Activated CD8-positive, alpha-beta memory T cell treated with anti-CD3 and anti-CD28 coated beads, Interleukin-2, amount 50 U/mL, for 4 hours (primary cell): ENCODE measurements at places on chromosomes 5 and 9.
A peak's percentile ranks its signal among the peaks of the same experiment; 100 is the strongest.

DNA sequence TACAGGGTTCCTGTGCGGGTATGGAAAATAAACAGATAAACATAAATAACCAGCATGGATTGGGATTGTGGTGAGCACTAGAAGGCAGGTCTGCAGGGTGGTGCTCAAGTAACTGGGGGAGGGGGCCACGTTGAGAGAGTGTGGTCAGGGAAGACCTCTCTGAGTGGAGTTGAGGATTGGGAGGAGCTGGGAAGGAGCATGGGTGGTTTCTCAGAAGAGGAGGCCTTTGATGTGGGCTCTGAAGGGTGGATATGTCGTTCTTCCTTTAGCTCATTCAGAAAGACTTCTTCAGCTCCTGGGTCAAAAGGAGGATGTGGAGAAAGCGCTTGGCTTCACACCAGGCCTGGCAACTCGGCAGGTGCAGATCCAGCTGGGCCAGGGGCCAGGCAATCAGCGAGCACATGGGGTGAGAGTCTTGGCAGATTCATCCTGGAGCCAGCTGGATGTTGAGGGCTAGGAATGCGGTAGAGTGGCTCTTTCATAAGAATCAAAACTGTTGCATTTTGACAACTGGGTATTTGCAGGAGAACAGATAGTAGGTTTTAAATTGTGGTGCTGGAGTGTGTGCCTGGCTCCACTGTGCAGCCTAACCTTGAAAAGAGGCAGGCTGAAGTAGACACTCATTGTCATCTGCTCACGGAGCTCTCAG is 71.7 kb downstream of the PCSK5 start:
- no peak for DNase-seq

- no peak for DNase-seq
Observed at GRCh38 chr5:483434-484140, 40.6 kb downstream of the EXOC3 start.

GRCh38 chr9:83536332-83536731 is 1.9 kb downstream of the FRMD3 start:
- DNase-seq = no peak

DNA sequence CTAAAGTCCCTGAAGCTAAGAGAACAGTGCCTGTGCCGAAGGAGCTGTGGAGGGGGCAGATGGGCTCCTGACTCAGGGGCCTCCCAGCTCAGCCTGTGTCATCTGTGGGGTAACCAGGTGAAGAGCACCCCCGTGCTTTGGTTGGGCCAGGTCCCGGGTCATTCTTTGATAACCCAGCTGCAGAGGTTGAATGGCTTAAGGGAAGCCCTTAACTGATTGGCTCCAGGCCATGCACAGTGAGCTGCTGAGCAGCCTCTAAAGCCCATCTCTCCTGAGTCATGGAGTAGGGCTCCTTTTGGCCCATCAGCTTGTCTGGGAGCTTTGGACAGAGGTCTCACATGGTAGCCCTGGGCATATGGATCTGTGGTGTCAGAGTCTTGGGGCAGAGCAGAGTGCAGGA is 28.7 kb downstream of the COL27A1 start:
- DNase-seq = no peak

GRCh38 chr5:127878174-127878750 is 175.1 kb downstream of the CCDC192 start:
- no peak for DNase-seq

DNA sequence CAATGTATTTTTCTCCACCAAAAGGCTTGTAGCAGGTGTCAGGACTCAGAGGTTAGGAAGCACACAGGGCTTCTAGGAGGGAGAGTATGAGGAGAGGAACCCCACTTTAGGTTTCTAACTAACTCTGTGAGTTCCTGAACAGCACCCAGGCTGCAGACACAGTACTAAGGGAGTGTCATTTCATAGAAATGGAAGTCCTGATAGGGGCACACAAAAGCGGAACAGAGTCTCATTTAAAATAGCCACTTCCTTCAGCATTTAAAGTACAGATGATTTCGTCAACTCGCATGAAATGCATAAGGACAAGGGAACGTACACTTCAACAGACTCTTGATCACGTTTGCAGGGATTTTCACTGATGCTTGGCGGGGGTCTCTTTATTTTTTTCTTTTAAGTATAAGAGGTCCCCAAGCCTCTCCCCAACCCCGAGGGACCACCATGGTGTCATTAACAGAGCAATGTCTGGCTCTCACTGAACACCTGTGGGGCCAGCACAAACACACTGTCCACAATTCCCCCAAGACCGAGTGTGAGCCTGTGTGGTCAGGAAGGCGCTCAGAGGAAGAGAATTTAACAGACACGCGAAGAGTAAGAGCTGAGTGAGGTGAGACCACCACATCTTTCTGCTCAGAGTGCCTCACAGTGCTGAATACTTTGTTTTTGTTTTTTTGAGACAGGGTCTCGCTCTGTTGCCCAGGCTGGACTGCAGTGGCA is 82.3 kb downstream of the SECISBP2 start:
- no peak for DNase-seq

GRCh38 chr5:66616520-66617225 is 20.5 kb downstream of the MAST4 start:
- no peak for DNase-seq

DNA sequence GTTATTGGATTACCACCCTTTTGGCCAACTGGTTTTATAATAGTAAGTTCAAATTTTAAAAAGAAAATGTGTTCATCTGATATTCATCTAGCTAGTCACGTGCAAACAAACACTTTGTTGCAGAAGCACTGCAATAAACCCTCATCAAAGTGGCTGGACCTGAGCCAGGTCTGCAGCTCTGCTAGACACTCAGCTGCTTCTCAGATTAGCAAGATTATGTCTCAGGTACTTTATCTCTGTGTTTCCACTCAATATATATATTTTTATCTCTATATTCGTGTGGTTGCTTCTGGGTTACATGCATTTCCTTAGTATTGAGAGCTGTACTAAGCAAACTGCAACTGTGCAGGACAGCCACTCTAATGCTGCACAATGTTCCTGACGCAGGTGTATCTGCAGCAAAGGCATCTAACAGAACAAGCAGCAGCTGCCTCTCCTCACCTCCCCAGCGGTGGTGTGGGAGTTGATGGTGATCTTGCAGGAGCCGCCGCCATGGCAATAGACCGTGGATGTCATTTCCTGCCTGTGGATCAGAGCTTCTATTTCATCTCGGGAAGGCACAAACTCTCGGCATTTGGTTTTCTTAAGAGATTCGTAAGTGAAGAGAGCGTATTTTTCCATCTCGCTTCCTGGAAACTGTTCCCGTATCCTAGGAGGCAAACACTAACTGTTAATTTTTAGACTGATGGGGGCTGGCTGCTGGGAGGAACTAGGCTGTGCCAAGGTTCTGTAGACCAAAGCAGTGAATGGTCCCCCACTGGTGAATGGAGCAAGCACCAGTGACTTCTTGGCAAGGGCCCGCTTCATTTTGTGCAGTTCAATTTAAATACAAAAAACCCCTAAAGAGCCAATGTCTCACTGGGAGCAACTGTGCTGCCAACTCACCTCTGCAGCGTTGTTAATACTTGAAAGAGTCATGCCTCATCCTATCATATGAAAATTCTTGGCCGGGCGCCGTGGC is 56.7 kb upstream of the RETREG1 start:
- DNase-seq = no peak

GRCh38 chr5:54187694-54188093 is 122.7 kb downstream of the ARL15 start:
- no peak for DNase-seq

- DNase-seq = no peak
Observed at GRCh38 chr5:132883261-132883834, 9.9 kb downstream of the LEAP2 start.

GRCh38 chr5:39164016-39164415 is 55.3 kb downstream of the FYB1 start:
- DNase-seq = peak; percentile 30

DNA sequence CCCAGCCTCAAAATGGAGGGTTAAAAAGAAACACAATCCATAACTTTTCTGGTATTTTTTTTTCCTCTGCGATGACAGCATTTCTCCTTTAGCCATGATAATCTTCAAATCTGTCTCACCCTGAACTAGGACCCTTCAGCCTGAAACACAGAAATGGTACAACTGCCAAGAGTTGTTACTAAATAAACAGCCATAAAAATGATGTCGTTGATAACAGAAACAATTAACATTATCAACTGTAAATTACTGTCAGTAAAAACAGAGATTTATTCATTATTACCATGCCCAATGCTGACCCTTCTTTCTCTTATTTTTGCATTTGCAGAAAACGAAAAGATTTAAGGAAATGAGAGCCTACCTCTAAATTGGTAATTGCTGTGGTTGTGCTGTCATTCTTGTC is 19.4 kb upstream of the MIER3 start:
- DNase-seq = no peak

DNA sequence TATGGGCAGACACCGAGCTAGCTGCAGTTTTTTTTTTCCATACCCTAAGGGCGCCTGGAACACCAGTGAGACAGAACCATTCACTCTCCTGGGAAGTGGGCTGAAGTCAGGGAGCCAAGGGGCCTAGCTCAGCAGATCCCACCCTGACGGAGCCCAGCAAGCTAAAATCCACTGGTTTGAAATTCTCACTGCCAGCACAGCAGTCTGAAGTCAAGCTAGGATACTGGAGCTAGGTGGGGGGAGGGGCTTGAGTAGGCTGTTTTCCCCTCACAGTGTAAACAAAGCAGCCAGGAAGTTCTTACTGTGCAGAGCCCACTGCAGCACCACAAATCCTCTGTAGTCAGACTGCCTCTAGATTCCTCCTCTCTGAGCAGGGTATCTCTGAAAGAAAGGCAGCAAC is 151.7 kb upstream of the HCN1 start:
- no peak for DNase-seq

DNA sequence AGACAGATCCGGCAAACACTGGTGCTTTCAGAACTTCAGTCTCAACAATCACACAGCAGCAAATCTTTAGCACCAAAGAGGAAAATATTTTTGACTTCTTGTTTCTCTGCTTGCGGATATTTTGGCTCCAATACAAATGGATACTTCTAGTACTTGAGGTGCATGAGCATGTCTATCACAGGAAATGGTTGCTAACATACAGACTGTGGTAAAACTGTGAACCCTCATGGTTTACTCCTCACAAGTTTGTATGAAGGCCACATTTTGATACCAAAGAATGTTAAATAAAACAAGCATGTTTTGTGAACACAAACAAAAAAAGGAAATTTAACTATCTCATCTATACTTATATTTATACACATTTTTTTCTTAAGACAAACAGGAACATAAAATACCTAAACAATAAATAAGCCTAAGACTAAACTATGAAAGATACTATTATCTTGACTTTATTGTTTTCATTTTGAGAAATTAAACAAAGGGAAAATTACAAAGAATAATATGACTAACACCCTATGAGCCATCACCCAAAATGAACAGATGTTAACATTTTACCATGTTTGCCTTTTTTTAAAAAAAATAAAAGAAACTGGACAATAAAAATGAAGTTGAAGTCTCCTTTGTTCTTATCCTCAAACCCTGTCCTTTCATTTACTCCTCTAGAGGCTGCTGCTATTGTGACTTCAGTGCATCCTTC is 135.0 kb upstream of the LHFPL2 start:
- DNase-seq = no peak

DNA sequence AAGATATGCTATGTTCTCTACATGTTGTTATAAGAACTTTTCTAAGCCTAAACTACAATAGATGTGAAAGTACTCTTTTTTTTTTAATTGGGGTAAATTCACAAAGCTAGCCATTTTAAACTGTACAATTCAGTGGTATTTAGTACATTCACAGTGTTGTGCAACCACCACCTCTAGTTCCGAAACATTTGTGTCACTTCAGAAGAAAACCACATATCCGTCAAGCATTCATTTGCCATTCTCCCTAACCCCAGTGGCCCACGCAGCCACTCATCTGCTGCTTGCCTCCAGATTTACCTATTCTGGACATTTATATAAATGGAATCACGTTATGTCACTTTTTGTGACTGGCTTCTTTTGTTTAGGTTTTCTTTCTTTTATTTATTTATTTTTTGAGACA is 43.1 kb downstream of the SPTAN1 start:
- no peak for DNase-seq

DNA sequence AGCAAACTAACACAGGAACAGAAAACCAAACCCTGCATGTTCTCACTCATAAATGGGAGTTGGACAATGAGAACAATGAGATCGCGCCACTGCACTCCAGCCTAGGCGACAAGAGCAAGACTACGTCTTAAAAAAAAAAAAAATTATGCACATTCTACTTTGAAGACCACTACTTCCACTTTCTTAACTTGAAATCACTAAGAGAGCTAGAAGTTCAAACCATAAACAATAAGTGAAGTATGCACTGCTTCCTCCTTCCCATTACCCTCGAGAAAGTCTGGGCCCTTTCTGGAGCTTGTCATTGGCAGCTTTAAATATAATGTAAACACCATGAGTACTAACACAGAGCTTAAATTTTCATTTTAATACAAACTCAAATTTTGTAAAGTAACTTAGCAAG is 94.9 kb downstream of the TLE1 start:
- DNase-seq = no peak

DNA sequence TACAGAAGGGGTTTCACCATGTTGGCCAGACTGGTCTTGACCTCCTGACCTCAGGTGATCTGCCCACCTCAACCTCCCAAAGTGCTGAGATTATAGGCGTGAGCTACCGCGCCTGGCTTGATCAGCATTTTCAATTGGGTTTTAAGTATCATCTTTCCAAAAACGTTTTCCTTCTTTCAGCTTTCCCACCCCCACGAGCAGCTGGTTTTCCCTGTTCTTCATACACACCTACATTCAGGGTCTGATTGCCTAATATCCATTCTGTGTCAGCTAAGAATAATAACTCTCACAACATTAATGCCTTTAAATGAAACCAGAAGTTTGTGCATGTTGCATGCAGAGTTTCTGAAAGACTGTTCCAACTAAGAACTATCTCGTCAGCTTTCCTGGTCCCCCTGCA is 38.3 kb downstream of the RFK start:
- DNase-seq = no peak

DNA sequence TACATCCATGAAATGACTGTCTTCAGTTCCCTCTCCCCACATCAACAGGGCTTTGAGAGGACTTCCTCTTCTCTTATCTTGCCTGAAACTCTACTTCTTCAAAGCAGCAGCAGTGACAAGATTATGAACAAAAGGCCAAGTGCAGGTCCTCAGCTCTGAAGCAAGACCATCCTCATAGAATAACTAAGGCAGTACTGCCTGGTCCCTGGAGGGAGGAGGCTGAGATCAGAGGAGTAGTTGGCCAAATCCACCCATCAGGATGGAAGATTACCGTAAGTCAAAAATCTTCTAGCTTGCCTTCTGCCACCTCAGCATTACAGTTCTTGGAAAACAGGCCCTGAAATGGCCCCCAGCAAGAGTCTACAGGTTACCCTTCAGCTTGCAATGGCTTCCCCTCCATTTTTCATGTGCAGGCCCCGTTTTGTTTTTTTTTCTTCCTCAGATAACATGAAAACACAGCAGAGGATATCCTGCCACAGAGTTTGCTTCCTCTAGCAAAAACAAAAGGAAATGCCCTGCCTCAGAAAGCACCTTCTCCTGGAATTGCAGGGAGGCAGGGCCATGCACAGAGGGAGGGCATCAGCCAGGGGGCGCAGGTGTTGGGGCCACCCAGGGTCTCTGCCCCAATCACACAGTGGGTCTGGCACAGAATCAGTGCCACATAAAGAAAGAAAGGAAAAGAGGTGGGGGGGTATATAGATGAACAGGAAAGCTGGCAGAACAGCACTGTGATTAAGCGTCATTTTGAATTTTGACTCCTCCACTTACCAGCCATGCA is 40.0 kb downstream of the KLHL3 start:
- no peak for DNase-seq
